NCI-H345 (cell line): ENCODE measurements at places on chromosomes 1 and 21.
A peak's percentile ranks its signal among the peaks of the same experiment; 100 is the strongest.

- no peak for DNase-seq
Measured at GRCh38 chr1:25110036-25110435, 122.3 kb downstream of the SYF2 start.

GRCh38 chr1:109769330-109770078 is 5.8 kb upstream of the EPS8L3 start:
- no peak for DNase-seq

GRCh38 chr1:164721228-164721496 is 162.2 kb downstream of the PBX1 start:
- no peak for DNase-seq

DNA sequence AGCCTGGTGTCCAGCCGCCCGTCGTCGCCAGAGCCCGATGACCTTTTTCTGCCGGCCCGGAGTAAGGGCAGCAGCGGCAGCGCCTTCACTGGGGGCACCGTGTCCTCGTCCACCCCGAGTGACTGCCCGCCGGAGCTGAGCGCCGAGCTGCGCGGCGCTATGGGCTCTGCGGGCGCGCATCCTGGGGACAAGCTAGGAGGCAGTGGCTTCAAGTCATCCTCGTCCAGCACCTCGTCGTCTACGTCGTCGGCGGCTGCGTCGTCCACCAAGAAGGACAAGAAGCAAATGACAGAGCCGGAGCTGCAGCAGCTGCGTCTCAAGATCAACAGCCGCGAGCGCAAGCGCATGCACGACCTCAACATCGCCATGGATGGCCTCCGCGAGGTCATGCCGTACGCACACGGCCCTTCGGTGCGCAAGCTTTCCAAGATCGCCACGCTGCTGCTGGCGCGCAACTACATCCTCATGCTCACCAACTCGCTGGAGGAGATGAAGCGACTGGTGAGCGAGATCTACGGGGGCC is 1.2 kb downstream of the OLIG2 start:
- no peak for DNase-seq

- DNase-seq, result peak; percentile 19
Measured at GRCh38 chr1:110161849-110162248, 11.6 kb downstream of the SLC6A17 start.

GRCh38 chr1:17099616-17100340 is 19.5 kb downstream of the PADI2 start:
- DNase-seq, result no peak
